CD4-positive, alpha-beta T cell treated with Interleukin-15 for 1 hour (primary cell): ENCODE measurements at places on chromosomes 12 and 14.

DNA sequence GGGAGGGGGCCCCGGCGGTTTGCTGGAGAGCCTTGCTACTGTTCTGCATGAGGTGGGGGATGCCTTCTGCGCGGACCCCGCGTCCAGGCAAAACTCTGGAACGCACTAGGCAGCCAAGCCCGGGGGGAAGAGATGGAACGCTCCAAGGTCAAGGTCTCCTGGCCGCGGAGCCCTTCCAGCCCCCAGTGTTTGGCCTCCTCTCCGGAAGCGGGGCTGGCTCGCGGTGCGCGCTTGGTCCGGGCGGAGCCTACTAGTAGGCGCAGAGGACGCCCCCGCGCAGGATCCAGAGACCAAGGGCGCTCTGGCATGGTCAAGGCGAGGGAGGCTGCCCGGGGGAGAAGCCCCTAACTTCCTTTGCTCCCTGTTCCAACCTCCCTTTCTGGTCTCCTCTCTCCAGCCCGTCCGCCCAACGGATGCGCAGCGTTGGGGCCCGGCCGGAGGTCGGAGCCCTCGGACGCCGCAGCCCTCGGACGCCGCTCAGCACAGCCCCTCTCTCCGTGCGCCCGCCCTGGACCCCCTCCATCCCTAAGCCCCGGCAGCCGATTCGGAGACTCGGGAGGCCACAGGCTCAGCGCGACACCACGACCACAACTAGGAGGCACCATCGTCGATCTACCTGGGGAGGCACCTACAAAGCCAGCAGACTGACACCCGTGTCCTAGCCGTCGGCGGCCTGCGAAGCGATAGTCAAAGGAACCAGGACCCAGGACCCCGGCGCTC, 669 bp upstream of the KCNK13 start:
- DNase-seq = no peak

- DNase-seq = no peak
Observed at GRCh38 chr12:28089338-28089737, 100.9 kb upstream of the CCDC91 start.

DNA sequence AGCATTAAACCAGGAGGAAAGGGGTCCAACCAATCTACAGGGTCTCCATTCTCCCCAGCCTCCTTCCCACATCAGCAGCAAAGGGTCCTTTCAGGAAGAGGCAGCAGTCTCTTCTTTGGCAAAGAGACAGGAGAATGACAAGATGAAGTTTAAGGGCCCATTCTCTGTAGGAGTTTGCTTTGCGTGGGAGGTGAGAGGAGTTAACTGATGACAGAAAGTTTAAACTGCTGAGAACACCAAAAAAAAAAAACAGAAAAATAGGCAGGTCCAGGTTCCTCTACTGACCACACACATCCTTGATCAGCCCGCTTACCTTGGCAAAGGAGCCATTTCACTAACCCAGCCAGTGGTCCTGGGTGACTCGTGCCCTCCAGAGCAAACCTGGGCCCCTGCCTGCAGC, 5.7 kb downstream of the SLC6A13 start:
- DNase-seq = no peak

- peak; percentile 19 for DNase-seq
Observed at GRCh38 chr12:116441292-116441691, 117.9 kb upstream of the MAP1LC3B2 start.

DNA sequence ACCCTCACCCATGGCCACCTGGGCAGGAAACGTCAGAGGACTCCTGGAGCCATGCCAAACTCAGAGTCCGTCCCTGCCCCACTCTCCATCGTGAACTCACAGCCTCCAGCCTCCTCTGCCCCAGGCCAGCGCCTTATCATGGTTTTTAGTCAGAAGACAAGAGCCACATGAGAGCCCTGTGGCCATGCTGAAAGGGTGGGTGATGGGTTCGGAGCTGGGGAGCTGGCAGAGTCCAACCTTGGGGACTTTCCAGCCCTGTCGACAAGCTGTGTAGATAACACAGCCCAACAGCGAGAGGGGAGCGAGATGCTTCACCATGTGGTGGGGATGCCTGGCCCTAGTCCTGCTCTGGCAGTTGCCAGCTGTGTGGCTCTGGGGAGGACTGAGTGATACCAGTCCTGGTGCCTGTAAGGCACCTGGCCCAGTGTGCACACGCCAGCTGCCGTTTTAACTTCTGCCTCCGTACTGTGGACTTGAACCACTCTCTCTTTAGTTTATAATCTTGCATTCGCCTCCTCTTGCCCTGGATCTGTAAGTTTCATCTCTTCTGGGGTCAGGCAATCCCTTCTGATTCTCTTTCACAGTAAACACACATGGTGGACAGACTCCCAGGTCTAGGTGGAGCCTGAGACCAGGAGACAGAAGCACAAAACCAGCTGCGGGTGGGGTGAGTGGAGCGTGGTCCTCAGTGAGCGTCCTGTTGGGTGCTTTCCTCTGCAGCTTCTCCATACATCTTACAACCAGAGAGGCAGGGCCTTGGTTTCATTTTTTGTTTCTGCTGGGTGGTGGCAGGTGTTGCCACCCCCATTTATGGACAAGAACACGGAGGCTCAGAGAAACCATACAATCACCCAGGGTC, 55.3 kb downstream of the RIN3 start:
- DNase-seq = peak; percentile 64

- DNase-seq = no peak
Observed at GRCh38 chr14:68777644-68778043, 15.2 kb downstream of the ZFP36L1 start.

DNA sequence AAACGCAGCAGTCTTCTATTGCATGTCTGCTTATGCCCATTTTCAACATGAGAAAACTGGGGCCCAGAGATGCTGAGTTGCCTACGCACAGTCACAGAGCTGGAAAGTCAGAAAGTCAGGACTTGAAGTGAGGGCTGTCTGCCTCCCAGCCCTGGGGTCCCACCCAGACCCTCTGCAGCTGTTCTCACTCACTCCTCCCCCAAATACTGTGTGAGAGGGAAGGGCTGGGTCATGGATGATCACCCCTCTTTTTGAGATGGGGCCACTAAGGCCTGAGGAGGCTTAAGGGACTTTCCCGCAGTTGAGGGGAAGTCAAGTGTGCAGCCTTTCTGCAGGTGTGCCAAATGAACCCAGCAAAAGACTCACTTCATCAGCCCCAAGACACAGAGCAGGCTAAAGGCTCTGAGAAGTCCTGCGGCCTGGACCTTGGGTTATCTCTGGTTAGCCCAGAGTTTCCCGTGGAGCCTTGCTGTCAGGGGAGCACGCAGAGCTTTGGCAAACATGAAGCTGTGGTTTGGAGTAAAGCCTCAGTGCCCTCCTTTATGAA, 18.7 kb downstream of the DTX1 start:
- peak; percentile 71 for DNase-seq
